ENCODE measurements at places on chromosomes 12 and 14. TPM values are rescaled to one million over a fixed set of nuclear protein-coding genes. Genes with fewer than 3 reads are reported as not detected.

Gene POMT2
- polyA plus RNA-seq, result 27.5 TPM

Gene C12orf42
- 1.9 TPM for polyA plus RNA-seq

Gene GPR137C
- 3.3 TPM for polyA plus RNA-seq

Gene DNAJC22
- polyA plus RNA-seq, result not detected

Gene RFX4
- 0.18 TPM for polyA plus RNA-seq

Gene EML5
- 1.7 TPM for polyA plus RNA-seq

Gene ACOT6
- polyA plus RNA-seq, result 0.20 TPM

Gene APAF1
- polyA plus RNA-seq, result 22.4 TPM

DNA sequence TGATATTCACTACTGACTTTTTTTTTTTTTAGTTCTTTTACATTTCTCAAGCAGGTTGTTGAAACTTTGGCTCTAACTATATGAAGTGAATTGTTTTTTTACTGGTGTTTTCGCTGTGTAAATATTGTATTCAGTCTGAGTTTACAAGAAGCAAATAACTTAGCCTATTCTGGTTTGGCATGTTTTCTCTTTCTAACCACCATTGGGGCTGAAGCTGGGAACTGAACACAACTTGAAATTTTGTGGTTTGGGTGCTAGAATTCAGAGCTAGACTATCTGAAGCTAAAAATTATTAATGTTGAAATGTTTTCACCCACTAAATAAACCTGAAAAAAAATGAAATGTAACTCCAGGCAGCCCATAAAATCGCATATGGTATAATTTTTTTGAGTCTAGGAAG lies 37.2 kb downstream of the RAD51B start:
- DNase-seq, result no peak

- no peak for DNase-seq
Observed at GRCh38 chr14:39447175-39447661, 15.0 kb upstream of the FBXO33 start.

- no peak for DNase-seq
Observed at GRCh38 chr12:78177298-78177697, 346.6 kb downstream of the NAV3 start.

- DNase-seq, result no peak
Observed at GRCh38 chr12:52337054-52337453, 15.9 kb upstream of the KRT83 start.

DNA sequence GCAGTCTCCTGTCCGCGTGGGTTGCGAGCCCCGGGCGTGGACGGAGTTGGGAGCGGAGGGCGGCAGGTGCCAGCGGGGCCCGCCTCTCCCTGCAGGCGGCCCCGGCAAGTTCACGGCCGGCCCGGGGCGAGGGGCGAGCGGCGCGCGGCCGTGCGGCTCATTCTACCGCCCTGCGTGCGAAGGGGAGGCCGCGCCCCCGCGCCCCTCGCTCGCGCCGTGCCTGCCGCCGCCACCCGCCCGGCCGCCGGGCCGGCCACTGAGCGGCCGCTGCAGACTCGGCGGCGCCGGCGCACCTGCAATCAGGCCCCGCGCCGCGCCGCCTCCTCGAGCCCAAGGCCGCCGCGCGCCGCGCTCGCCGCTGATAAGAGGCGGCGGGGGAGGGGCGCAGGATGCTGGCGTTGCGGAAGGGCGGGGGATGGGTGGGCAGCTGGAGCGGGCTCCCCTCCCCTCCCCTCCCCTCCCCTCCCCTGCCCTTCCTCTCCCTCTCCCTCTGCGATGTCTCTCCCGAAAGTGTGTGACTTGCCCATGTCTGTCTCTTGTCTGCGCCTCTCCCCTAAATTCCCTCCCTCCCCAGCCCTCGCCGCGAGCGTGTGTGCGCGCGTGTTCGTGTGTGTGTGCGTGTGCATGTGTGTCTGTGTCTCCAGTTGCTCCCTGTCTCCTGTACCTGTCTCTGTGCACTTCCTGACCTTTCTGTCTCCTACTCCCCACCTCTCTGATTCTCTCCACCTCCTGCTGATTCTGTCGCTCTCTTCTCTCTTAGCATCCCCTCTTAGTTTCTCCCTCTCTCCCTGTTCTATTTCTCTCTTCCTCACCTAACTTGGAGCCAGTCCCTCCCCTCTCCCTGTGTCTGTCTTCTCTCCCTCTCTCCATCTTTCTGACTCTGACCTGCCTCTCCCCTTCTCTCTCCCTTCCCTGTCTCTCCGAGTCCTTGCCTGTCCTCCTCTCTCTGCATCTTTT lies 768.1 kb upstream of the TBX3 start:
- DNase-seq, result peak; percentile 22

DNA sequence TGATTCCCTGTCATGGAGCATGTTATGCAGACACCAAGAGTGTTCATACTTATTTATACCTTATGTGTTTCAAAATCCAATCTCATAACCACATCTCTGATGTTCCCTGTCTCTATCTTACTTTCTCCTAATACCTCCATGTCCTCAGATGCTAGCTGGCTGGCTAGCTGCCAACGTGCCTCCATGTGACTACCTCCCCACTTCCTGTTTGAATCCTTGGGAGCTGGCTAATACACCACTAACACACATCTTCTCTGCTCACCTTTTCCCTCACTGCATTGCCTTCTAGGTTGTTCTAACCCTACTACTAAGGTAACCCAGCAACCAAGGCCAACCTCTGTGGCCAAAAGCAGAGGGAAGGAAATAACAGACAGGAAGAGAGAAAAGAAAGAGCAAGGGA lies 27.3 kb downstream of the TTC5 start:
- DNase-seq, result no peak

GRCh38 chr12:24560192-24560775 lies 388.6 kb downstream of the BCAT1 start:
- no peak for DNase-seq

- no peak for DNase-seq
Observed at GRCh38 chr14:106586098-106586704, 1059.8 kb downstream of the TMEM121 start.

DNA sequence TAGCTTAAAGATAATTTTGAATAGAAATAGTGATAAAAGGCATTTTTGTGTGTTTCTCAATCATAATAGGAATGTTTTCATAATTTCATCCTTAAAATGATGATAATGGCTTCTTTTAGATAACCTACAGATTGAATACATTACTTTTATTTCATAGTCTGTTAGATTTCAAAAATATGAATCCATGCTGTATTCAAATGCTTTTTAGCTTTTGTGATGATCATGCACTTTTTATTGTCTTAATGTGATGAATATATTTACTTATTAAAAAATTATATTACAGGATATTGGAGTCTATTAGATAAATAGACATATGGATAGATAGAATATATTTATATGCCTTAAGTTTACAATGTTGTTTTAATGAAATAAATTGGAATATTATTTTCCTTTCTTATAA lies 886.8 kb upstream of the NOVA1 start:
- no peak for DNase-seq

- no peak for DNase-seq
Observed at GRCh38 chr12:76152181-76152807, 67.8 kb upstream of the NAP1L1 start.

GRCh38 chr12:103677341-103677740 lies 90.3 kb downstream of the STAB2 start:
- DNase-seq, result no peak

DNA sequence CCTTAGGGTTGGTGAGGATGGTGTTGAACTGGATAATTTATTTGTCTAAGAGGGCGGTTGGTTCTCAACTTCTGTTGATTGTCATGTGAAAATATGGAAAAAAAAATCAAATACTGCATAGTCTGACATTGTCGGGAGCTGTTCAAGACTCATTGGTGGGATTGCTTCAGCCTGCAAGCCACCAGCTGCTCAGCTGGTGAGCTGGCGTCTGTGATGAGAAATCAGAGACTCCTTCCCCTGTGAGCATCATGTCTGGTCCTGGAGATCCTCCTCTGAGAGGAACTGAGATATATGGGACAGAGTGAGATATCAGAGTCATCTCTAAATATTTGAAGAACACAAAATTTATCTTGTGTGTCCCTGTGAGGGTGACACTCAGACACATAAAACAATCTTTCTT lies 49.9 kb downstream of the TRIM9 start:
- no peak for DNase-seq

DNA sequence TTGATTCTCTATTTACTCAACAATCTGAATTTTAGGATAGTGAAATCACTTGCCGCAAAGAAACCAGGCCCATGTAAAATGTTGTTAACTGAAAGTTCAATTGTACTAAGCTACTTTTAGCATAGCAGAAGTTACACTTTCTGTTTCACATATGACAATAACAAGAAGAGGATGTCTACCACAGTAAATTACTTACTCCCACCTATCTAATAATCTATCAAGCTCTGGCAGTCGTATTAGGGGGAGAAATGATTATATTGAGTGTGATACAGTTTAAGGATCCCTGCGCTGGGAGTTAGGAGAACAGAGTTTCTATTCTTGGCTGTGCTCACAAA lies 66.5 kb upstream of the CAND1 start:
- DNase-seq, result no peak

- peak; percentile 35 for DNase-seq
Observed at GRCh38 chr12:72271451-72272090, 599 bp upstream of the TRHDE start.

- DNase-seq, result no peak
Observed at GRCh38 chr12:115413626-115414025, 729.7 kb upstream of the TBX3 start.

- peak; percentile 74 for DNase-seq
Observed at GRCh38 chr12:47990351-47991105, 13.7 kb downstream of the COL2A1 start.

- no peak for DNase-seq
Observed at GRCh38 chr14:58944968-58945356, 243.5 kb upstream of the DAAM1 start.

- DNase-seq, result peak; percentile 10
Observed at GRCh38 chr14:33165144-33165925, 226.7 kb downstream of the NPAS3 start.

DNA sequence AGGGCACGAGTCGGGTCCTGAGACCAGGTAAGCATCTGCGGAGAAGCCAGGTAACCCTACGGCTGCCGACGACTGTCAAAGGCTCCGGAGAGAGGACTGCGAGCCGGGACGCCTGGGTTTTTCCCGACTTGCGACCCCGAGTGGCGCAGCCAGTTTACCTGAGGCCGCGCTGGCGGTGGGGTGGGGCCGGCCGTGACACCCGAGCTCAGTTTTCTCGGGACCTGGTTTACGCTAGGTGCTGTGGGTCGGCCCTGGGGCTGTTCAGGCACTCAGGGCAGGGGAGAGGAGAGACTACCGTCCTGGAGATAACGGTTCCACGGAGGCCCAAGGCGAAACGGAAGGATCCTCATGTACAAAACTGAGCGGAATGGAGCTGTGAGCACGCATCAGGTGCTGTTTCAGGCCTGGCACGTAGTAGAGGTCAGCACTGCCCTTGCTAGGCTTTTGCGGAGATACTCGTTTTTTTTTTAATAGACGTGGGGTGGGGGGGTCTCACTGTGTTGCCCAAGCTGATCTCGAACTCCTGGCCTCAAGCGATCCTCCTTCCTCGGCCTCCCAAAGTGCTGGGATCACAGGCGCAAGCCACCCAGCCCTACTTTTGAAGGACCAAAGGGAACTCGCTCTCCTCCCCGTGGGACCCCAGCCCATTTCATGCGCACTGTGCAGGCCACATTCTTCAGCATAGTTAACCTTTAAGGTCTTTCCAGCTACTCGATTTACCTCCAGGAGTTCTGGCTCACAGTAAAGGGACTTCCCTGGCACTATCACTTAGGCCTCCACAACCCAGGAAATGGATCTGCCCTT lies 471 bp downstream of the MTRFR start:
- no peak for DNase-seq

All from muscle of back (tissue), 13 donors.